ENCODE measurements at places on chromosomes 11 and 22.

GRCh38 chr11:50333861-50334260 lies 301.2 kb downstream of the OR4C45 start:
- H3K27ac ChIP-seq = no peak overlapping the region
- DNase-seq = no peak
- no peaks in the 10 kb centered on the region for H3K36me3 ChIP-seq
- no peaks in the 10 kb centered on the region for H3K4me1 ChIP-seq

- no peak overlapping the region for H3K27ac ChIP-seq
- no peak overlapping the region for H3K4me3 ChIP-seq
- DNase-seq = no peak
- H3K27me3 ChIP-seq = no peaks in the 10 kb centered on the region
- H3K36me3 ChIP-seq = no peaks in the 10 kb centered on the region
Measured at GRCh38 chr11:85021058-85021457, 606.1 kb downstream of the DLG2 start.

DNA sequence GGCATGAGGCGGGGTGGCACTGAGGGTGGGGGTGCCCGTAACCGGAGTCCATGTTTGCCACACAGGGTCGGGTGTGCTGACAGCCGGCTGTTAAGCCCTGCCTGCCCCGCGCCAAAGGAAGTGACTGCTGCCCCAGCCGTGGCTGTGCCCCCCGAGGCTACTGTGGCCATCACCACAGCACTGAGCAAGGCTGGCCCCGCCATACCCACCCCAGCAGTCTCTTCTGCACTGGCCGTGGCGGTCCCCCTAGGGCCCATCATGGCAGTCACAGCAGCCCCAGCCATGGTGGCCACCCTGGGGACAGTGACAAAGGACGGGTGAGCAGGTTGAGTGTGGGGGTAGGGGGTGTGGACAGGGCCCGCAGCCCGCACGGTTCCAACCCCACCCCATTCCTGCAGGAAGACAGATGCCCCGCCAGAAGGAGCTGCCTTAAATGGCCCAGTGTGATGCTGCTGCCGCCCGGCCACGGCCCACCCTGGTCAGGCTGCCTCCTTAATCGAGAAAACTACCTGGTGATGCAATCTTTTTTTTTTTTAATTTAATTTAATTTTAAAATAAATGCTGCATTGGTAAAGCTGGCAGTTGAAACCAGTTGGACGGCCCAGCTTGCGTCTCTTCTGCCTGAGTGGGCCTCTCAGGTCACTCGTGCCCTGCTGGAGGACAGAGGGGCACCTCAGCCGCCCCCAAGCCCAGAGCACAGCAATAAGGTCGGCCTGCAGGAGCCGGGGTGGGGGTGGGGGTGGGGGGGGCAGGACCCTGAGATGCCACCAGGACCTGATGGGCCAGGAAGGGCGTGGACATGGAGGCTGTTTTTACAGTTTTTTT lies 30.8 kb downstream of the SBF1 start:
- no peaks in the 10 kb centered on the region for H3K27me3 ChIP-seq
- H3K4me3 ChIP-seq = no peak overlapping the region
- H3K4me1 ChIP-seq = peaks cover 9% of the 10 kb centered on the region
- no peak overlapping the region for H3K27ac ChIP-seq
- H3K36me3 ChIP-seq = no peaks in the 10 kb centered on the region

DNA sequence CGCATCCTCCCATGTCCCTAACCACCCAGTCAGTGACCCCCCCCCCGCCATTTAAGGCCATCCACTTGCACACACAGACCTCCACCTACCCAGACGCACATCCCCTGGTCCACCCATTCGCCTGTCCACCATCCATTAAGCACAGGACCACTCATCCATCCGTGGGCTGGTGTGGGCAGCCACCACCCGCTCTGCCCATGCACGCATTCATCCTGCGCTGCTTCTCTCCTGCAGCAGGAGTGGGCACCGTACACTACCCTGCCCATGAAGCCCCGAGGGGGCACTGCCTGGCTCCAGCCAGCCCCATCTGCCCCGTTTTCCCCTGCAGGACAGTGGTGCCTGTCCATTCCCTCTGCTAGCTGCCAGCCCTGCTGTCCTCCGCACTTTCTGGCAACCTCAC lies 3.9 kb upstream of the SLC16A8 start:
- H3K4me3 ChIP-seq = no peak overlapping the region
- no peak overlapping the region for H3K27ac ChIP-seq
- peaks cover 5% of the 10 kb centered on the region for H3K4me1 ChIP-seq
- H3K27me3 ChIP-seq = peaks cover 18% of the 10 kb centered on the region
- DNase-seq = no peak

Measured in transverse colon (tissue), 4 donors.